Epithelial cell of proximal tubule (primary cell): ENCODE measurements at places on chromosomes 7 and 10. TPM values are rescaled to one million over a fixed set of nuclear protein-coding genes. Genes with fewer than 3 reads are reported as not detected.

Gene PPP1R9A
- 11.7 and 14.1 TPM in 2 replicates for total RNA-seq

Gene JAKMIP3
- total RNA-seq, result under 0.01 TPM in 1 of 2 replicates, not detected in the other

Gene THSD7A
- total RNA-seq, result 0.94 and 2.0 TPM in 2 replicates

Gene CYP2C9
- 1.0 TPM in 1 of 2 replicates, not detected in the other for total RNA-seq

Gene ITPRID1
- not detected in 2 replicates for total RNA-seq

Gene SUN1
- 117 and 270 TPM in 2 replicates for total RNA-seq

Gene IFT22
- 36.6 and 45.3 TPM in 2 replicates for total RNA-seq

Gene LCOR
- 10.4 and 17.2 TPM in 2 replicates for total RNA-seq

Gene LMTK2
- 8.7 and 10.6 TPM in 2 replicates for total RNA-seq

Gene SFMBT2
- total RNA-seq, result 1.2 and 2.4 TPM in 2 replicates

Gene CD36
- total RNA-seq, result not detected in 2 replicates

Gene POLR2J2
- total RNA-seq, result 1.3 TPM in 1 of 2 replicates, not detected in the other

Gene SEMA3C
- total RNA-seq, result 68.6 and 77.1 TPM in 2 replicates

Gene PDAP1
- total RNA-seq, result 123 and 159 TPM in 2 replicates

Gene CPXM2
- 1.9 and 2.9 TPM in 2 replicates for total RNA-seq

Gene CPEB3
- 0.52 and 0.58 TPM in 2 replicates for total RNA-seq

Gene TMEM176A
- total RNA-seq, result 12.4 TPM in 1 of 2 replicates, not detected in the other

Gene CTAGE8
- total RNA-seq, result 9.5 TPM in 1 of 2 replicates, not detected in the other

Gene PAX4
- not detected in 2 replicates for total RNA-seq

Gene CYP26C1
- 0.06 and 0.43 TPM in 2 replicates for total RNA-seq

Gene OR13A1
- not detected in 2 replicates for total RNA-seq
